ENCODE measurements at places on chromosomes 1 and 21. TPM values are rescaled to one million over a fixed set of nuclear protein-coding genes. Genes with fewer than 3 reads are reported as not detected.

DNA sequence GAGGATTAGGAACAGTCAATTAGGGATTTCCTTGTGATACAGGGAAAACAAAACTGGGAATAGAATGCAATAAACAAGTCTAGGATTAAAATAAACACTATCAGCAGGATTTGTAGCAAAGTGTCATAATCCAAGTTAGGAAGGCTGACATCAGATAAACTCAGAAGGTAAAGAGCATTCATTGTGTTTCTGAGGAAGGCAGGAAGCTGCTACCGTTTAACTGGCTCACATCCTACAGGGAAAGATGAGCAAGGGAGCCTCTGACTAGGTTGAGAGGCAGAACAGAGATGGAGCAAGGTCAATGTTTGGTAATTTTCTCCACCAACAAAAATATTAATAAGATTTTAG, 124.7 kb downstream of the POU2F1 start:
- DNase-seq, result no peak
- no peak overlapping the region for H3K27ac ChIP-seq
- H3K4me3 ChIP-seq, result no peak overlapping the region
- H3K4me1 ChIP-seq, result no peaks in the 10 kb centered on the region

- no peaks in the 10 kb centered on the region for H3K36me3 ChIP-seq
- H3K4me3 ChIP-seq, result peak overlapping the region; percentile 6
- H3K27me3 ChIP-seq, result no peaks in the 10 kb centered on the region
These were observed 27.9 kb downstream of the LRRC8B start for GRCh38 chr1:89552471-89553081.

- no peak for DNase-seq
- H3K27ac ChIP-seq, result no peak overlapping the region
- H3K27me3 ChIP-seq, result no peaks in the 10 kb centered on the region
- H3K4me3 ChIP-seq, result no peak overlapping the region
These were observed 10.2 kb downstream of the YBX1 start for GRCh38 chr1:42692461-42692860.

- H3K36me3 ChIP-seq, result no peaks in the 10 kb centered on the region
- no peaks in the 10 kb centered on the region for H3K27me3 ChIP-seq
- no peak for DNase-seq
- no peak overlapping the region for H3K4me3 ChIP-seq
These were observed 62.5 kb downstream of the ASH1L start for GRCh38 chr1:155499953-155500639.

DNA sequence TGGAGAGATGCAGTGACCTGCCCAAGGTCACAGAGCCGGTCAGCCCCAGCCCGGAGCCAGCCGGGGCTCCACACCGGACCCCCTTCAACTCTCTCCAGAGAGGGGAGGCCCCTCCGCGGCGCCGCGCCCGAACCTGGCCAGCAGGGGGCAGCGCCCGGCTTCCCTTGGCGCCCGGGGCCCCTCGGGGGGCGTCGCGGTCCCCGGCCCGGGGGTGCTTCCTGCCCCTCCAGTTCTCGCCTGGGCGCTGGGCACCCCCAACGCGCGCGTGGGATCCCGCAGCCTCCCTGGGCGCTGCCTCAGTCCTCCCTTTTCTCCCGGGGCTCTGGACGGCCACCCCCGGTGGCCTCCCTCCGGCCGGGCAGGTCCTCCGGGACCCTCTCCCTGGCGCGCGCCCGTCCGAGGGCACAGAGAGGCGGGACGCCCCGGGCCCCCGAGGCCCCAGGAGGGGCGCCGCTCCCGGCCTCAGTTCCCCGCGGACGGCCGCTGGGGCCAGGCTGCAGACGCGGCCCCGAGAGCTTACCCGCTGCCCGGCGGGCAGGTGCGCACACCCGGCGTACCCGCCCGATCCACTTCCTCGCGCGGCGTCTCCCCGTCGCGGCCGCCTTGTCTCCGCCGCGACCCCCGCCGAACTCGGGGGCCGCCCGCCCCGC, 406 bp downstream of the HTR1D start:
- peaks cover 33% of the 10 kb centered on the region for H3K27me3 ChIP-seq
- H3K4me1 ChIP-seq, result no peaks in the 10 kb centered on the region
- no peak for DNase-seq
- peak overlapping the region; percentile 28 for H3K4me3 ChIP-seq
- H3K36me3 ChIP-seq, result no peaks in the 10 kb centered on the region

CLIC6 gene
- 14.4 TPM for total RNA-seq

ANGPTL3 gene
- total RNA-seq, result not detected

KCNK2 gene
- total RNA-seq, result 23.6 TPM

INAVA gene
- 1.0 TPM for total RNA-seq

Measured in breast epithelium (tissue), 4 donors.